ENCODE measurements at places on chromosomes 6 and 20. TPM values are rescaled to one million over a fixed set of nuclear protein-coding genes. Genes with fewer than 3 reads are reported as not detected.

The RAET1L gene
- not detected for total RNA-seq

The CCM2L gene
- 6.3 TPM for total RNA-seq

The RPS6KA2 gene
- total RNA-seq: 109 TPM

The DYNLT2 gene
- total RNA-seq: 1.7 TPM

The RAET1G gene
- total RNA-seq: not detected

The FBXO9 gene
- total RNA-seq: 49.1 TPM

The FANCE gene
- total RNA-seq: 33.4 TPM

The ECT2L gene
- total RNA-seq: 2.7 TPM

The EBF4 gene
- total RNA-seq: 11.0 TPM

The PKIG gene
- 42.0 TPM for total RNA-seq

The IL17F gene
- not detected for total RNA-seq

The ZFP57 gene
- not detected for total RNA-seq

The MC3R gene
- total RNA-seq: not detected

The IMPG1 gene
- total RNA-seq: 0.51 TPM

The FAXC gene
- 68.9 TPM for total RNA-seq

The ANKRD66 gene
- total RNA-seq: not detected
